ENCODE measurements at places on chromosomes 1 and 21.
A peak's percentile ranks its signal among the peaks of the same experiment; 100 is the strongest.

GRCh38 chr1:77048615-77049005, 170.6 kb downstream of the PIGK start:
- peak; percentile 11 for DNase-seq

- DNase-seq, result no peak
Measured at GRCh38 chr21:28272272-28272992, 720.2 kb downstream of the LTN1 start.

DNA sequence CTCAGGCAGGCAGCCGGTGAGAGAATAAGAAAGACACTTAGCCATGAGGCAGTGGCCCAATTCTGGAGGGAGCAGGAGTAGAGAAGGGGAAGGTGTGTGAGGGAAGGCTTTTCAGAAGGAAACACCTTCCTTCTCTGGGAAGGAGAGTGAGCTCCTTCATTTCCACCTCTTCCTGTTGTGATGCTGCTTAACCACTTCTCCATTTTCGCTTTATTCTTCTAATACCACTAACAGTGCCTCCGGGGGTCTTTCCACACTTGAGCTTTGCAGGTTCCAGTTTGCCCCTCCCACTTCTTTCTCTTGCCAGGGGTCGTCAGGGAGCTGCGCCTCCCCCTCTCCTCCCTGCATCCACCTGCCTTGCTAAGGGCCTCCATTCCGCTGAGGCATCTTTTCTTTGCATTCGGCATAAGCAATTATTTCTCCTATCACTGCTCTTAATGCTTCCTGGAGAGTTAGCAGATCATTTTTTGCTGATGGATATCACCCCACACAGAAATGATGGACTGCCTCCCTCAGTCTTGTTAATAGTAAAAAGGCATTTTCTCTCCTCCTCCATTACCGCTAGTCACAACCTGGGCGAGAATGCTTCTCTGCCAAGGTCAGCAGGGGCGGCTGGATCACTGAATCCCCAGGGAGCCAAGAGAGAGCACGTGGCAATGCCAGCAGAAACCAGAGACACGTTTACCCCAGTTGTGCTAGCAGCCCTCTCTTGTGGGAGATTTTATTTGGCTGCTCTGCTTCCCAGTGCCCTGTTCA, 74.8 kb downstream of the ELAVL4 start:
- no peak for DNase-seq

DNA sequence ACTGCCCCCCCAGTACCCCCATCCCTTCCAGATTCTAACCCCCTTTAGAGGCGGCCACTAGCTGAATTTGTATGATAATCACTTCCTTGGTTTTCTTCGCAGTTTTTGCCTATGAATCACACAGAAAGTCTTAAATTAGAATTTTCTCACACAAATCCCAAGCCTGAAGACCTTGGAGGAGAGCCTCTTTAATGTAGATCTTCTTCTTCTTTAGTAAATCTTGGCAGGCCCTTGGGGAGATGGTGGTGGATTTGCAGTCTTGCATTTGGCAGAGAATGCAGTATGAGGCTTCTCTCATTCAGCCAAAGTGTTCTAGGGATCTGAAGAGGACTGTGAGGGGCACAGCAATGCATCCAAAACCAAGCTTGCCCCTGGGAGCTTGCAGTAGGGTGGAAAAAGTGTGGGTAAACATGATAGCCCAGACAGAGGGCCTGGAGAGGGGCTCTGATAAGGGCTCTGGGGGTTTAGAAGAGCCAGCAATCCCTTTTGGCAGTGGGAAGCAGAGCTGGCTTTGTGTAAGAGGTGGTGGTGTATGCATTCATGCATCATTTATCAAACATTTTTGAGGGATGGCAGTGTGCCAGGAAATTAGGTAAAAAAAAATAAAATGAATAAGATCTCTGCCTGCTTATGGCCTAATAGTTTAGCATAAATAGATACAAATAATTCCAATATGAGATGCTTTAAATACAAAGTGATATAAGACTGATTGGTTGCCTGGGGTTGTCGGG, 7.7 kb upstream of the CDC42 start:
- DNase-seq, result no peak

- peak; percentile 70 for DNase-seq
Measured at GRCh38 chr1:27571439-27572018, 32.4 kb downstream of the AHDC1 start.

GRCh38 chr1:207996636-207997035, 85.7 kb upstream of the CD34 start:
- DNase-seq, result no peak

GRCh38 chr21:35045542-35046262, 3.4 kb downstream of the RUNX1 start:
- no peak for DNase-seq

- DNase-seq, result no peak
Measured at GRCh38 chr1:28099050-28099769, 10.8 kb upstream of the EYA3 start.

GRCh38 chr1:25808481-25809244, 8.7 kb downstream of the SELENON start:
- DNase-seq, result no peak

- DNase-seq, result peak; percentile 42
Measured at GRCh38 chr1:163528710-163529348, 207.1 kb downstream of the NUF2 start.

DNA sequence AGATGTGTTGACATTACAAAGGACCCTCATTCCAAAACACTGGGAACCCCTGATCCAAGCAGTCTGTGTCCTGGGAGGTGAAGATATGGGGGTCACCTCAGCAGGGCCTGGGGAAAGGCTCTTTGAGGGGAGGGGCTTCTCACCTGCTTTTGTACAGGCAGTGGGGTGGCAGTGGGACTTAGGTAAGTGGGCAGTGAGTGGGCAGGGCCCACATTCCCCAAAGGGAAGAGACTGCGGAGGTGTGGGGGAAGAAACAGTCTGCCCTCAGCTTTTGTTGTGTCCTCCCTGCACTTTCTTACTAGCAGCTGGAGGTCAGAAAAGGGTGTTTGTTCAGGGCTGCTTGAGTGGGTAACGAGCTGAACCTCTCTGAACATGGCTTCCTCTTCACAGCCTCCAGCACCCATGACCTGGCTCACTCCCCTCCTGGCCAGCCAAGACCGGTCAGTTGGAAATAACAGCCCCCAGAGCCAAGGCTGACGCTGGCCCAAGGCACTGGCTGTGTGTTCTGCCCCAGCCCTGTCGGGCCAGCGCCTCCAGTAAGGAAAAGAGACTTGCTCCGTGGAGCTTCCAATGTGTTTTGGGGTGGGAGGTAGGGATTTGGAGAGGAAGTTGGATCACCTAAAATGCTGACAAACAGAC, 173.5 kb downstream of the PSMG1 start:
- no peak for DNase-seq

GRCh38 chr1:150076985-150077384, 9.4 kb downstream of the VPS45 start:
- no peak for DNase-seq
